ENCODE measurements at places on chromosomes 12 and 14.
A peak's percentile ranks its signal among the peaks of the same experiment; 100 is the strongest.

- no peak for DNase-seq
Observed at GRCh38 chr12:24152270-24152669, 202.8 kb upstream of the SOX5 start.

DNA sequence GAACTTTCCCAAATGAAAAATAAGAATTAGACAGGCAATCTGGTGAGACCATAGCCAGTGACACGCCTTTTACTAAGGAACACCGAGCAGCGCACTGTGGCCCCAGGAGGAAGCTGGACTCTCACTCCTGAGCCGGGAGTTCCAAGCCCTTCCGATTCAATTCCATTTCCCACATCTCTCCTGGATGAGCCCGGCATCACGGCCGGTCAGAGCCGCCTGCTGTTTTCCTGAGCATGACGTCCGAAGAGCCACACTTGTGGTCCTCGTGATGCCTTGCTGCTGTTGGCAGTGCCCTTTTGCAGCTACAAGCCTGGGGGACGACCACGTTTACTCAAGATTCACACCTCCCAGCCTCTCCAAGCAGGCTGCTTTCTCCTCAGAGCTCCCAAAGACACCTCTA is 40.8 kb downstream of the FBXL14 start:
- no peak for DNase-seq

- DNase-seq: no peak
Observed at GRCh38 chr14:100278702-100279101, 27.5 kb downstream of the SLC25A29 start.

- DNase-seq: no peak
Observed at GRCh38 chr12:62267026-62267425, 6.8 kb downstream of the USP15 start.

GRCh38 chr12:56160193-56160763 is 2.1 kb downstream of the MYL6 start:
- peak; percentile 33 for DNase-seq

- no peak for DNase-seq
Observed at GRCh38 chr12:55659486-55660385, 23.0 kb downstream of the OR10P1 start.

DNA sequence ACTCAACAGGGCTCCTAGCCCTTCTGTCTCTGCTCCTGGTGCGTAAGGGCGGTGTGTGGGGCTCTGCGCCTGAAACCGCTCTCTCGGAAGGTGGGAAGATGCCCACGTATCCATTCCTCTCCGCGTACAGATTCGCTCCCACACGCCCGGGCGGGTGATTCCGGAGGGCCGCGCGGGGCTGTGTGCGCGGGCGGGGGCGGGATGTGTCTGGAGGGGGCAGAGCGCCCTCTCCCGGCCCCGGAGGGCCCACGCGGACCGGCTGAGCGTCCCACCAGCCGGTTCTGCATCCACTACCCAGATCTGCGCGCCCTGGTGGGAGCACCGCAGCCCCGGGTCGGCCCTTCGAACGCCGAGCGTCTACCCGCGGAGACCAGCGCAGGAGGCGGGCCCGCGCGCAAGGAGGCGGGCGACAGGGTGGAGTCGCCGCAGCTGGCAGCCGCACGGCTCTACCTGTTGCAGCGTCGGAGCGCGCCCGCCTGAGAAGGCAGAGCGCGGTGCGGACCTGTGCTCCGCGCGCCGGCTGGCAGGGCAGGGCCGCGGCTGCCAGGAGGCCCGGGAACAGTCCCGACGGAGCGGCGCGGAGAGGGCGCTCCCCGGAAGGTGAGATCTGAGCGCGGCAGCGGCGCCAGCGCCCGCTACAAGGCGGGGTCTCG is 1.4 kb upstream of the KCNK13 start:
- DNase-seq: peak; percentile 23

DNA sequence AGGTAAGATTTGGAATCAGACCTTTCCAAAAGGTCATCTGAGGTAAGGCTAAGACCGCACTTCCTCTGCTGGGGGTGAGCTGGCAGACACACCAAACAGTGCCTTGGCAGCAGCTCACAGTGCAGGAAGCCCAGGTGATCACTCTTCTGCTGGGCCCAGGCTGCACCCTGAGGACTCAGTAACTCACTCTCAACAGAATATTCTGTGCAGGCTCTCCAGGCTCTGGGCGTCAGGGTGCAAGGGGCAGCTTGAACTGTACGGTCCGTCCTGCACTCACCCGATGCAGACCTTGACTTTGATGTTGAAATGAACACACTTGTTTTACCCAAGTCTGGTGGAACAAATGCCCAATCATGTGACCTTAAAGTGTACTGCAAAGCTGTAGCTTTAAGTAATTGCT is 6.0 kb downstream of the ALKBH2 start:
- DNase-seq: no peak

DNA sequence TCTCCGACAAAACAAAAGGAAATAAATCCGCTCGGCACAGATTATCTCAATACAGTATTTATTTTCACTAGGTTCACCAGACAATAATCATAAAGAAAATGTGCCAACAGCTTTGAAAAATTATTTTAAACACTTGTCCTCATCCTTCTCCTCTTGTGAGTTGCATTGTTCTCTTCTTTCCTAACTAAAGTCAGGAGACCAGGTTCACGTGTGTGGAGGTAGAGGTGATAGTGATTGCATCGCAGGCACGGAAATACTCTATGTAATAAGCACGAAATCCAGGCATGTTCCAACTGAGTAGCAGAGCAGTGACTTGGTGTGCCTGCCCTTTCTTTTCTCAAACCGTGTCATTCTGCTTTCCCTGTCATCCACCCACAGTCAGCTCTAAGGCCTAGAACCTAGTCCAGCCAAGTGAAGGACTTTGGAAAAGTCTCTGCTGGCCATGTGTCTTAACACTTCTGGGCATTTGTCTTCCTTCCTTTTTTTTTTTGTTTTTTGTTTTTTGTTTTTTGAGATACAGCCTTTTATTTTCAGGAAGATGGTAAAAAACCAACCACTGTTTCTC is 939 bp upstream of the SEL1L start:
- DNase-seq: no peak

GRCh38 chr14:43168371-43168925 is 1338.6 kb downstream of the FSCB start:
- DNase-seq: no peak

DNA sequence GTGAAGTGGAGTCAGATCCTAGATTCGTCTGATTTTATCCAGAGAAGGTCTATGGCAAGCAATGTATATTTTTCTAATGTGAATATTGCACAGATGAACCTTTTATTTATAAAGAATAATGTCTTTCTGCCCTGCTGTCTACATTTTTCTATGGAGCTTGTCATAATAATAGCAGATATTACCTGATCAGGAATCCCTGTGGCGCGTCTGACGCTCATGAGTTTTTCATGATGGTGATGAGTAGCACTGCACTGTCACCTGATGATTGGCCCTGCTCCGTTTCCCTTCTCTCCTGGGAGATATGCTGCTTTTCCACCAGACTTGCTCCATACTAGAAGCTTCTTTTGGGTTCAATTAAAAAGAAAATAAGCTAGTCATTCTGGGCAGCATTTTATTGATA is 20.5 kb downstream of the CINP start:
- no peak for DNase-seq

- DNase-seq: no peak
Observed at GRCh38 chr12:107091989-107092641, 1.2 kb downstream of the CRY1 start.

DNA sequence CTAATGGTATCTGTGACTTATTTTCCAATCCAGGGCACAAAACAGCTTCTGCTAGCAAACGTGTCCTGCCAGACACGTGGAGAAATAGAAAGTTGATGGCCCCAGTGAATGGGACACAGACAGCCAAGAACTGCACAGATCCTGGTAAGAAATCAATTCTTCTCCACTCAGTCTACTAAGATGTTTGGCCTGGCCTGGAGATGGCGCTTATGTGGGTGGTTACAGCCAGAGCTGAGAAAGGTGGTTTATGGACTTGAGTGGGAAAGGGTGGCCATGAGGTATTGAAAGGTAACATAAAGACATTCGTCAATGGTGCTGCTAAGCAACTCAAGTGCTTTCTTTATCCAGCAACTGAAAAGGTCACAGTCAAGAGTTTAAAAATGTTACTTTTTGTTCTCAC is 2.9 kb downstream of the SLC24A4 start:
- DNase-seq: no peak

GRCh38 chr12:1272142-1272541 is 281.1 kb downstream of the ERC1 start:
- no peak for DNase-seq

Data from activated T-helper 9 cell treated with anti-CD3 and anti-CD28 coated beads, Interleukin-2, amount 50 U/mL, for 16 hours (primary cell).